H4 (cell line): ENCODE measurements at places on chromosomes 1 and 21. TPM values are rescaled to one million over a fixed set of nuclear protein-coding genes. Genes with fewer than 3 reads are reported as not detected.

GRCh38 chr1:155253797-155254196 lies 1.5 kb downstream of the ENTREP3 start:
- no peak for DNase-seq

DNA sequence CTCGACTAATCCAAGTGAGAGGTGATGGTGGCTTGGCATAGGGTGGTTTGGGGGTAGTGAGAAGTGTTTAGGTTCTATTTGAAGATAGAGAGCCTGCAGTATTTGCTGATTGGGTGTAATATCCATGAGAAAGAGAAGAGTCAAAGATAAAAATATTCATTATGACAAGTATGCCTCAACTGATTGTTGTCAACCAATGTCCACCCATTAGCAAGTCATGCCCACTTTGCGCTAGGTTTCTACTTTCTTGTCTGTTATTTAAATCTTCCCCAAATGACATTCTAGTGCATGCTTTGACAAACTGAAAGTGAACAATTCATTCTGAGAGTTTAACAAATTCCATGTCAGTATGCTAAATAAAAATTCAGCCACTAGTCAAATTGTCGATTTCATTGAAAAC lies 3.8 kb upstream of the XCL1 start:
- no peak for DNase-seq

The SERPINC1 gene
- total RNA-seq = not detected in 2 replicates

The SLC6A9 gene
- total RNA-seq = 9.6 and 10.0 TPM in 2 replicates

GRCh38 chr1:204528241-204528640 lies 12.0 kb downstream of the MDM4 start:
- DNase-seq = no peak

The FNDC10 gene
- 0.85 and 1.2 TPM in 2 replicates for total RNA-seq

DNA sequence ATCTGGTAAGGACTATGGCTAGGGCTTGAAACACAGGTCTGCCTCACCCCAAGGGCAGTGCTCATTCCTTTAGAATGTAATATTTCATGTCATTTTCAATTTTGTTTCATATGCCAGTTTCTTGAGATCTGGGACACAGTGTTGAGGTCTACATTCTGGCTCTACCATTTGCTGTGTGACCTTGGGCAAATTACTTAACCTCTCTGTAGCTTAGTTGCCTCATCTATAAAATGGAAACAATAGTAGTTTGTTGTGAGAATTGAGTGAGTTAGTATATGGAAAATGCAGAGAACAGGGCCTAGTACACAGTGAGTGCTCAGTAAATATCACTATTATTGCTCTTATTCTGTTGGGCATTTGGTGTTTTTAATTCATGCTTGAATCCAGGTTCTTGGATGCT lies 84.4 kb downstream of the WDR3 start:
- no peak for DNase-seq

GRCh38 chr1:112806090-112806642 lies 91.0 kb upstream of the PPM1J start:
- no peak for DNase-seq

The FMO4 gene
- total RNA-seq = 4.5 and 5.8 TPM in 2 replicates

DNA sequence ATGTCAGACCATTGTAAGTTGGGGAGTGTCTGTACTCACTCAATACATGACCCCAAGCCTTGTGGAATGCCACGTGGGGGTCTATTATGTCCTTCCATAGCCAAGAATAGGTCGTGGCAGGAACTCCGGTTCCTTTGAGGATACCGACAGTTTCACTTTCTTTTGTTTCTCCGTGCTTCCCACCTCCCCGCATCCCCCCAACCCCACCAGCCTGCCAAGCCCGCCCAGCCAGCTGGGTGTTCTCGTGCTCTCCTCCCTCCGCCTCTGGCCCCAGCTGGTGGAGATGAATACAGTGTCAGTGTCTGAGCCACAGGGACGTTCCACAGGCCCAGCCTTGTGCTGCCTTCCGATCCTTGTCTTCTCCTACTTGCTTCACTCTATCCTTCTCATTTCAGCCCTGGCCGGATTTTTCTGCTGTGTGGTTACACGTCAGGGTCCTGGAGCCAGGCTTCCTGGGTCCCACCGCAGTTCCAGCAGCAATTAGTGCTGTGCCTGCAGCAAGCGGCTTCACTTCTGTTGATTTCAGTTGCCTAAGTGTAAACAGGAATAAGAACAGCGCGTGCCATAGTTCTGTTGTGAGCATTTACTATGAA lies 4.1 kb upstream of the AGTRAP start:
- DNase-seq = peak; percentile 67
